NCI-H1105 treated with DMSO at 0.1 percent for 48 hours (cell line): ENCODE measurements at places on chromosomes 7 and 10.

DNA sequence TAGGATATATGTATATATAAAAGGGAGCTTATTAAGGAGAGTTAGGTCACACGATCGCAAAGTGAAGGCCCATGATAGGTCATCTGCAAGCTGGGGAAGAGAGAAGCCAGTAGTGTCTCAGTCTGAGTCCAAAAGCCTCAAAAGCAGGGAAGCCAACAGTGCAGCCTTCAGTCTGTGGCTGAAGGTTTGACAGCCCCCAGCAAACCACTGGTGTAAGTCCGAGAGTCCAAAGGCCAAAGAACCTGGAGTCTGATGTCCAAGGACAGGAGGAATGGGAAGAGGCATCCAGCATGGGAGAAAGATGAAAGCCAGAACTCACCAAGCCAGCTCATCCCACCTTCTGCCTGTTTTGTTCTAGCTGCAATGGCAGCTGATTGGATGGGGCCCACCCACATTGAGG is 88.9 kb upstream of the TBX20 start:
- DNase-seq, result no peak

DNA sequence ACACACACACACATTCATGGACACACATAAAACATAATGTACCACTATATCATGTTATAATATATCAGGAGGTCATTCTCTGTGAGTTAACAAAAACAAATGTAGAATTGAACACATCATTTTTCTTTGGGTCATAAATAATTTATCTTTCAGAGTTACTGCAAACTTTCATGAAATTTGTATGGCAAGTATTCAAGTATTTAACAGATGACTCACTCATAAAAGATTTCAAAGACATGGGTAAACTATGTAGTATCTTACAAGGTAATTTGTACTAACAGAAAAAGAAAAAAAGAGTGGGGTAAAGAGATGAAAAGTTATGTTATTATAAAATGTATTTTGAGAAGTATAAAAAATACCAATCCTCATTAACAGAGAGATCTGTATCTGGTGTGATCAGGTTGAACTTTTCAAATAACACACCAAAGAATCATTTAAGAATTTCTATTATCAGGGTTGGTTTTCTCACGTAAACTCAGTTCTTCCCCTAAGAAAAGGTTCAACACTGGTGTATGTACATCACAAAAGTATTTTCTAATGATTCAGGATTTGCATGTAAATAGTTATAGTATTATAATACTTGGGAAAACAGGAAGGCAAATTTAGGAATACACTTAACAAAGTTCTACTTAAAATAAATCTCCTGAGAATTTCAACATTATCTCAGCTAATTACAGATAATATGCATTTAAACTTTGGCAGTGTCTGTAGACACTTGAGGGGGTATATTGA is 933.1 kb upstream of the LRRN3 start:
- DNase-seq, result no peak

DNA sequence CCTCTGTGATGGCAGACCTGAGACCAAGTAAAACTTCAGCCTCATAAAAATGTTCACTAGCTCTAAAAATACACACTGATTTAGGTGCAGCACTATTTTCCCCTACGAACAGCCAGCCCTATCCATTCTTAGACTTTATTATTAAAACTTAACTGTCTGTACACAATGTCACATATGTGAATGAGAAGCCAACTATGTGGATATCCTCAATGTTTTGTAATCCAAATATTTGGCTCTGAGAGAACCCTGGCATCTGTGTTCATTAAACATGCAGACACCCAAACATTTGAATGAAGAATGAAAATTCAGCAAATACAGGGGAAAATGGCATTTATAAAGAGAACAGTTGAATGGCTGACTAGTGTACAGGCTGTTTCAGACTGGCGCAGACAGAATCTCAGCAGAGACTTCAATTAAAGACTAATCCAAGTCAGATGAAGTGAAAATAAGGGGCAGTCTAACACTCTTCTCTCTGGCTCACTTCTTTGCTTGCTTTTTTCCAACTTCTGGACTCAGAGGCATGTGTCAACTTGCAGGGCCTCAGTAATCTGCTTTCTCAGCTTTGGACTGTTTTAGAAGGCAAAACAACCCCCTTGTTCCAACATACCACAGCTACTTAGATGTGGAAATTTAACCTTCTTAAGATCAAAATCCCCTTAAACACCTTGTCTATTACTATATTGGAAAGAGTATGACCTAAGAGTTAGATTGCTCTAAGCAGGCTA is 47.4 kb upstream of the FAM180A start:
- DNase-seq, result no peak

DNA sequence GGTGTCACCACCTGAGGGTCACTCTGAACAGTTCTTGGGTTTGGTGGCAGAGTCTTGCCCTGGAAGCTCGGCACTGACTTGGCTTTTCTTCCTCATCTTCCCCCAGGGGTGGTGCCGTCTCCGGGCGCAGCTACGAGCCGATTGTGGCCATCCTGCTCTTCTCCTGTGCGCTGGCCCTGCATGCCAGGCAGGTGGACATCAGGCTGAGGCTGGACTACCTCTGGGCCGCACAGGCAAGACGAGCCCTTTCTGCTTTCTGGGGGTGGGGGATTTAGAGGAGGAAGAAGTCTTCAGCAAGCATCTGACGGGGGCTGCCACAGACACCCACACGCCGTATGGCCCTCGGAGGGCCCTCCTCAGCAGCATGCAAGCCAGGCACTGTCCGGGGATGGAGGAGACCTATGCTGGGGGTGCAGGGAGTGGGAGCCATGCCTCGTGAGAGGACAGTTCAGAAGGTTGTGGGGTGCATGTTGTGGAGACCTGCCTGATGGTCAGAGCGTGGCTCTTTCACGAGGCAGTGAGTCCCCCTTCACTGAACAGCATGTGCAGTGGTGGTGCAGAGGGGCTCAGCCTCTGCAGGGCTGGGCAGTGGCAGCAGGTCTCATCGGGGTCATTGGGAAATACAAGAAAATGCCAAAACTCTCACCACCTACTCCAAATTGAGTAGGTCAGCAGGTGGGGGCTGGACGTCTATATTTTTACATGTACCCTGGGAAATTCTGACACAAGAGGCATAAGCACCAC is 112.4 kb downstream of the ADCY1 start:
- no peak for DNase-seq

DNA sequence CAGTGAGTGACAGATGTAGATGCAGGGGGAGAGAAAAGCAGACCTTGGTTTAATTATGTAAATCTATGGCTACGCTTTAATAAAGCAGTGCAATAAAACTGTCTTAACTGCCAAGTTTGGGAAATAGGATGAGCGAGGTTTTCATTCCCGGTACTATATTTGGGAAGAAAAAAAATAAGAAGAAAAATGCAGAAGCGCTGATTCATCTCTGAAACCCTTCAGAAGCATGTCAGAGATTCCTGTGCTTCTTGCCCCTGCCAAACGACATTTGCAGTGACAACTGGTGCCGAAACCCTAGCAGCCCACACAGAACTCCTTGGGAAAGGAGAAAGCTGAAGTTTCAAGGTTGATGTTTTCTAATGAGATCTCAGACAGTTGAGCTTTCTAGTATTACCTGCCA is 380.7 kb downstream of the REEP3 start:
- no peak for DNase-seq
